ENCODE measurements at places on chromosomes 4 and X. TPM values are rescaled to one million over a fixed set of nuclear protein-coding genes. Genes with fewer than 3 reads are reported as not detected.
A peak's percentile ranks its signal among the peaks of the same experiment; 100 is the strongest.

DNA sequence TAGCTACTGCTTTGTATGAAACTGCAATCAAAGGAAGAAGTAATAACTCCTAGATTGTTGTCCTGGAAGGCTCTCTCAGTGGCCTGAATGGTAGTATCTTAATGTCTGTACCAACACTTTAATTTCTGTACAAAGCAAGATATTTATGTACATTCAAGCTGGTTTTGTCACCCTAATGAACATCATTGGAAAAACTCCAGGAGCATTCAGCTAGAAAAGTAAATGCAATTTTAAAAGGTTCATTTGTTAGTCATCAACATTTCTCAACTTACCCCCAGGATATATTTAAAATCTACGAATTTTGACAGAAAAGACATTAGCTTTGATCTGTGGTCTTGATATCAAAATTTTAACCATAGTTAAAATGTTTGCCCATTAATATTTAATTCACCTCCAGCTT lies 80.0 kb upstream of the FGF13 start:
- DNase-seq = no peak

GRCh38 chr4:151691639-151692442 lies 69.0 kb downstream of the GATB start:
- DNase-seq = no peak

- no peak for DNase-seq
Measured at GRCh38 chr4:135120195-135120594, 918.6 kb upstream of the PABPC4L start.

DNA sequence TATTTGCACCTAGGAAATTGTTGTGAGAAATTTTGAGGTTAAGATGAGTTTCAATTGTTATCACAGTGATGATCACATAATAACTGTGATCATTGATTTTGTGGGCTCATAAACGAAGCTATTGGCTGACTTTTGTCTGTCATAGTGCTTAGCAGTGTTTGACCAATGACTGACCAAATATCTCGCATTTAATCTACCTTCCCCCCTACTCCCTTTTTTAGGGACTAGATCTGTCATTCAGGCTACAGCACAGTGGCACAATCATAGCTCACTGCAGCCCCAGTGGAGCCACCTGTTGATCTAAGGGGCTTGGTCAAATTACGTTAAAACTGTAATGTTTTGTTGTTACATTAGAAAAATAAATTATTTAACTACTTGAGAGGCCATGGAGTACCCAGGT lies 1.5 kb downstream of the FUNDC2 start:
- DNase-seq = no peak

DNA sequence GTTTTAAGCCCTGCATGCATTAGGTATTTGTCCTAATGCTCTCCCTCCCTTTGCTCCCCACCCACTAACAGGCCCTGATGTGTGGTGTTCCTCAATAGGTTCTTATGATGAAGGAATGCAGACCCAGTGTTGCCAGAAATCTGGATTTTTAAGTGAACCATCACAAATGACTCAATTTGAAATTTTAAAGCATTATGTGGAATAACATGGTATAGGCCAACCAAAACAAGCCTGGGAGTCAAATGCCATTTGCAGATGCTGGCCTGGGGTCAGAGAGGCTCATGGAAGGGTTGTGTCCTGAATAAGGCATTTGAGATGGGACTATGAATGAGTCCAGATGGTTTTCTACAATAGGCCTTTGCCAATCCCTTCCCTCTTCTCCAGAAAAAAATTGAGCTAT lies 179.6 kb downstream of the SHROOM3 start:
- no peak for DNase-seq

- peak; percentile 90 for DNase-seq
Measured at GRCh38 chr4:38752941-38753806, 29.6 kb downstream of the TLR10 start.

GRCh38 chr4:2320746-2321145 lies 58.8 kb upstream of the MXD4 start:
- DNase-seq = no peak

- no peak for DNase-seq
Measured at GRCh38 chr4:79425586-79425985, 17.6 kb upstream of the GK2 start.

DNA sequence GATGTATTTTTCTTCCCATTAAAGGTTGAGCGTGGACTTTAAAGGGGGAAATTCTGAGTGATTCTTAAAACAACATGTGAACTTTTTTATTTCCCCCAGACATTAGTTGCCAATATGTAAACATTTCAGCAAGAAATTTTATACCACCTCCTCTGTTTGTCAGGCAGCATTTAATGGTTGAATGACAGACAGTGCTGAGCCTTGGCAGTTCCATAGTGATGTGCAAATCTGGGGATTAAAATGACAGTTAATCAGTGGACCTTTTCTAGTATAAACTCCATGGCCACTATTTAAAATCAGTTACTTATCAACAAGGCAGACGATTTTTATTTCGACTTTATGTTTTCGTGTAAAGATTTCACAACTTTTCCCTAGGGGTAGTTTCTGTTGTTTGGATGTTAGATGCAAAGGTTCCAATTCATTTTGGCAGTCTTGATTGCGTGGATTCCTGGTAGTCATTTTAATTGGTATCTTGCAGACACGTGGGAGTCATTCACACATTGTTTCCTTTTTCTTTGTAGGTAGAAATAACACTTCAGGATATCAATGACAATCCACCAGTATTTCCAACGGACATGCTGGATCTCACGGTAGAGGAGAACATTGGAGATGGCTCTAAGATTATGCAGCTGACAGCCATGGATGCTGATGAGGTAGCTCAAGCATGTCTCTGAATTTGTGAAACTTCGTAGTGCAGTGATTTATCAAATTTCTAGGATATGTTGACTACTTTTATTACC lies 83.7 kb downstream of the FAT4 start:
- no peak for DNase-seq

DNA sequence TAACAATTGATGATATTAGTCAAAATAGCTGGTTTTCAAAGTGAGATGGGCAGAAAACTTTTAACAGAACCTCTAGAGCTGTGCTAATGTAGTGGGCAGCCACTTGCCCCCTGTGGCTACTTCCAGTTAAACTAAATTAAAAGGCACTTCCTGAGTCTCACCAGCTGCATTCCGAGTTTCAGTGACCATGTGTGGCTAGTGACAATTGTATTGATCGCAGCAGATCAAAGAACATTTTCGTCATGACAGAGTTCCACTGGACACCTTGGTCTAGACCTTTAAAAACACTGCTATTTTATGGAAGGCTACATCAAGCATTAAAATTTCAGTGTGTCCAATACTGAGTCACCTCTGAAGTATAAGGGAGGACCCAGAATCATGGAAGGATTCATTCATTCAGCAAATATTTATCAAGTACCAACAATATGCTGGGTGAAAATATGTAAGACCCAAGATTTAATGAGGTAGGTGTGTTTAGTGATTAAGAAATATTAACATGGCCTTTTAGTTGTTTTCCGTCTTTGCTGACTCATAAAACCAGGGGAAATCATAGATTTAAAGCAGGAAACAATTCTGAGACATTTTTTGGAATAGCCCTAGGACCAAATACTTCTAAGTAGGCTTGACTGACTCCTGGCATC lies 5.1 kb upstream of the FAT1 start:
- DNase-seq = no peak

DNA sequence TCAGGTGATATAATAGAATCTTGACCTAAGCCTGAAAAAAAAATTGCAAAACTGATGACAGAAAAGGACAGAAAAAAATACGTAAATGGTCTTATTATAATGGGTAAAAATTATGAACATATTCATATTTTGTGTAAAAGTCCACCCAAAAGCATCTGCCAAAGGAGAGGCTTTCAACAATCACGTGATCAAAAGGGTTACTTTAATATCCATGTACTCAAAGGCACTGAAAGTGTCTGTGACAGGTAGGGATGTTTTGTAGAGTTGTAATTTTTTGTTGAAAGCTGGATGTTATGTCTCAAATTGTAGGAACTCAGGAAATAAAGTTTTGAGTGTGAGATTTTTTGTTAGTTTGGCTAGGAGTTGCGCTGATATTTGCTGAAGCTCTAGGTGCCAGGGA lies 144.8 kb upstream of the GALNTL6 start:
- no peak for DNase-seq

- DNase-seq = no peak
Measured at GRCh38 chr4:179607003-179607402, 2164.8 kb upstream of the AGA start.

- no peak for DNase-seq
Measured at GRCh38 chrX:45811326-45811725, 610.6 kb upstream of the DIPK2B start.

DNA sequence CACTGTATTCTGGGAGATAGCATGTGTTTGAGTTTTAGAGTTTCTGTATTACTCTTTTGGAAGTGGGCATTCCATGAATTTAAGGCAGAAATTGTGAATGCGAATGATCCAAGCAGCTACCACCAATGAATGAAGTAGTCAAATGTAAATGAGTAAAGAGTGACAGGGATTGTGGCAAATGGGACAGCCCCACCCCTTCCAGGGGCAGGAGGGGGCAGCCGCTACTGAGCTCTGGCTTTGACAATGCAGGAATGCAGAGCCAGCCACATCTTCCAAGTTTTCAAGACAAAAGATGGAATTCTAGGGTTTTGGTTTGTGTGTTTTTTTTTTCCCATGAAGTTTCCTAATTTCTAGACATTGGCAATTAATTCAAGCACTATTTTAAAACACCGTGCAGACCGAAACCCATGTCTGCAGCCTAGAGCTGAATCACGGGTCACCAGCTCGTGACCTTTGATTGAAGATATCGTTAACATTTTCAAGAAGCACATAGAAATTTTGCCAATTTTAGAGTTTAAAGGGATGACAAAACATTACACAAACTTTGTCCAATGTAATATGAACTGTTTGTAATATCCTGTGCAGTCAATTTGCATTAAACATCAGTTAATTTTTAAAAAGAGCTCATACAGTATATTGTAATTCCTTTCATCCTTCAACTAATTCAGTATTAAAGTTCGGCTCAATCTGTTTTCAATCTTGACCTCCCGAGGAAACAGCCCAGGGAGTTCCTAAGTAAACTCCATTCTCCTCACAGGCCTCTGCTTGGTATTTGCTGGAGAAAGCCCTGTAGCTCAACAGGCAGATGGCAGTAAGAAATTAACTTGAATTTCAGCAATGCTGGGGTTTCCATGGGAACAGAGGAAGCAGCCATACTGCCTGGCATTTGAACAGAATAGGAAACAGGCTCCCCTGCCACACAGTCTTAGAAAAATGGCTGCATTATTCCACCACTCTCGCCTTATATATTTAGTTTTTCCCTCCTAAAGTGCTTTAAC lies 83.4 kb downstream of the UCHL1 start:
- DNase-seq = peak; percentile 58

- DNase-seq = no peak
Measured at GRCh38 chr4:116064331-116064730, 950.9 kb upstream of the NDST4 start.

DNA sequence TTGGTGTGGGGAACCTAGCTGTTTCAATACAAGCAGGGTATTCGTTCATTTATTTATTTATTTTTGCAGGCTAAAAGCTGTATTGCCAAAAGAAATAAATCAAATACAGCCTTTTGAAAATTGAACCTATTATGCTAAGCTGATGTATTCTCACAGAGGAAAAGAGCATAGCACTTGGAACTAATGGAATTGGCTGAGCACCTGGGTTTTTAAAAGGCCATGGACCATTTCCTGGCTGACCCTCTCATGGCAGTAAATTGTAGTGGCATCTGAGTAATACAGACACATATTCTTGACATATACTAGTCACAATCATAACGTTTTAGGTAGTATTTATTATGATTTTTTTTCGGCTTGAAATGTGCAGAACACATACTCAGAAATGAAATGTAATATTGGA lies 71.8 kb upstream of the ALG13 start:
- DNase-seq = no peak

DNA sequence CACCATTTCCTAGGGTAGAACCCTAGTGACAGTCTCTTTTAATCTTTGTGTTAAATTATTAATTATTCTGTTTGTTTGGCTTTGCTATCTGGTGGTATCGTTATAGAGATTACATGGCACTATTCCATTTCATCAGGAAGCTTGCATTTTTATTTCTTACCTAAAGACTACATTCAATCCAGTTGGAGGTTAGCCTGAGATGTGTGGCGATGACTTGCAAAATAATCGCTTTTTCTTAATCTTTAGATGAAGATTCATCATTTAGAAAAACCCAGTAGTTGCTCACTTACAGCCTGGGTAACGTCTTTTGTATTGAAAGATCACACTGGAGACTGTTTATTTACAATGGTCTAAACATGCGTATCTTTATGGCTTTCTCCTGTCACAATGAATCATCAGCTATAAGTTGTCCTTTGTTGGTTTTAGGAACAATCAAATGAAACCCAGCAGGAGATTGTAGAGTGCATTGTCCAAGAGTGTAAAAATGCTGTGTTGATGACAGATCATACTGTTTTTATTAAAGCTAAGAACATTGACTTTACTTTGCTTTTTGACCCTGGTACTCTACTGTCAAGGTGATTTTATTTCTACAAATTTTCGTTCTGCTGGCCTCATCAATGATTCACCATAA lies 281.7 kb upstream of the PITX2 start:
- no peak for DNase-seq

DNA sequence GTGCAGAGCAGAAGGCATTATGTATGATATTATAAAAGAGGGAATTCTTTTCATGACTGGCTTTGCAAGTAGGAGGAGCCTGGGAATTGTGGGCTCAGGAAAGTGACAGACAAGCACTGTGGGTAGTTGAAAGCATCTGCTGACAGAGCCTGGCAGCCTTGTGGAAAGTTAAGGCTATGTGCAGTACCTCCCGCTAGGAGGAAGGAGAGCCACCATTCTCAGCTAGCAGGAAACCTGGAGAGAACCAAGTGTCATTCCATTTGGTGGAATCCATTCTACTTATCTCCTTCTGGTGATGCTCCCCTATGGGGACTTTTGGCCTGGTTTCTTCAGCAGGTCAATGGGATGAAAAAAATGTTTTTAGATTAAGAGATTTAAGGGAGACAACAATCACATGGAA lies 81.8 kb downstream of the ASB9 start:
- DNase-seq = no peak

DNA sequence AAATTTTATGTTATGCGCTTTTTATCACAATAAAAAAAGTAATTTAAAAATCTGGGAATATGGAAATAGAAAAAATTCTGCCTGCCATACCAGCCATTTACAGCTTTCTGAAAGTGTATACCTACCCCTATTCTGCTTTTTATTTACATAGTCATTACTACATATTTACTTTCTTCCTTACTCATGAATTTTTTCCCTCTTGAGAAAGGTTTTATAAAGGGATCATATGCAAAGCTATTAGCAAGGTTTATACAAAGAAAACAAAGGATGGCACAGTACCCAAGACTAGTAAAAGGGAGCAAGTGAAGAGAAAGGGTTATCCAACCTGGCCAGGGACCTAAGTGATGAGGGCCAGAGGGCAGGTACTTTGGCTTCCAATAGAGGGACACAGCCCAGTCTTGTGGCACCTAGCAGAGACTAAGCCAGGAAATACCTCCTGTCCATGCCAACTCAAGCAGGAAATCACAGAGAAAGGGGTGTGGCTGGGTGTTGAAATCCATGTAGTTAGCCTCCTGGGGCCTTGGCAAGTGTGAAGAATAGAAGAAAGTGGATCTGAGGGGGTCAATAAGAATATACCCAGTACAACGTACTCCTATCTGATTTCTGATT lies 207.3 kb upstream of the VEGFC start:
- DNase-seq = no peak

SULT1B1 gene
- polyA plus RNA-seq = 0.87 TPM

TASL gene
- 0.42 TPM for polyA plus RNA-seq

MAGEA9B gene
- not detected for polyA plus RNA-seq

BGN gene
- 169 TPM for polyA plus RNA-seq

ARHGAP36 gene
- polyA plus RNA-seq = 0.09 TPM

All from right renal pelvis (tissue), 4 donors.